Common myeloid progenitor, CD34-positive (primary cell): ENCODE measurements at places on chromosomes 6 and 20.

DNA sequence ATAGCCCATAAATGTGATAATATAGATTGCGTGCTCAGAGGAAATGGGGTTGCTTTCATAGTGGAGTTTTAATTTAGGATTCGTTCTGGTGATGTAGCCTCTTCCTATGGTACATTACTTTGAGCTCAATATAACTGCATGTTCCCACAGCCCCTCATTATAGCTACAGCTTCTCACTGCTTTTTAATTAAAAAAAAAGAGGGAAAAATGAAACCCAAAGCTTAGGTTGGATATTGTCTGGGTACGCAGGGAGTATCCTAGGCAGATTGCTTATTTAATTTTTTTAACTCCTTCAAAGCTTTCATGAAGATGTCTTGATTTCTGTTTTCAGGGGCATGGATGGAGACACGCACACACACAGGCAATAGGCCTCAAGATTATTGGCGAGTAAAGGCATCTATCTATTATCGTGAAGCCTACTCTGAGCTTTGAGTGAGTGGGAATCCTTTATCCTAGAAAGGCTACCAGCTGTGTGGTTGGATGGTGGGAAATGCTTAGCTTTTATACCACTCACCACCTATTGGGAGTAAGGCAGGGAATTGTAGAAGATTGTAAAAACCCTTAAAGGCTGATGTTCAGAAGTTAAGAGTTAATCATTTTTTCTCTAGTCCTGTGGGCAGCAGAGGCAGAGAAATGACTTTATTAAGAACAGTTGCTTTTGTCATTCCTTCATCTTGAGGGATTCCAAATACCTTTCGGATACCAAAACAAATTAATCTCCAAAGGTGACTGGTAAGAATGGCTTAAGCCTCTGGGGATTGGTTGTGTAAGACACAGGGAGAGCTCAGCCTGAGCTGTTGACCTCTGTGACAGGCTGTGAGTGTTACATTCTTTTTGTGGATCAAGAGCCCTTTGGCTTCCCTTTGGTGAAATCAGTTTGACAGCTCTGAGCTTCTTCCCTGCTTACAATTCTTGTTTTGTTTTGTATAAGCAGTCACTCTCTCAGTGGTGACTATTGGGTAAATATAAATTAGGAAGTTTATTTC is 33.4 kb downstream of the CTNNBL1 start:
- DNase-seq, result no peak

DNA sequence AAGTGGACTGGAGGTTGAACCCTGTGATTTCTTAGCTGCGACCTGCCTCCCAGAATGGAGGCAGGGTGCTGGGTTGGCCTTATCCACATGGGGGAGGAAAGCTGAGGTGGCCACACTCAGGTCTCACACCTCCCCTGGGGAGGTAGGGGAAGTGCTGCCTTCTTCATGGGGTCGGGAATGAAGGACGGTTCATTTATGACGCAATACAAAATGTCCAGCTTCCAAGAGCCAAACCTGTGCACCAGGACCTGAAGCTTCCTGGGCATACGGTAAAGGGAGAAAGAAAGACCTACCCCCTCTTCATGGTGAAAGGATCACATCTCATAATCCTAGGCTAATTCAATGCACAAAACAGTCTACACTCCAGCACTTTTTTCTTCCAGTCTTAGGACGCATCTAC is 150.6 kb upstream of the CDYL start:
- no peak for DNase-seq

DNA sequence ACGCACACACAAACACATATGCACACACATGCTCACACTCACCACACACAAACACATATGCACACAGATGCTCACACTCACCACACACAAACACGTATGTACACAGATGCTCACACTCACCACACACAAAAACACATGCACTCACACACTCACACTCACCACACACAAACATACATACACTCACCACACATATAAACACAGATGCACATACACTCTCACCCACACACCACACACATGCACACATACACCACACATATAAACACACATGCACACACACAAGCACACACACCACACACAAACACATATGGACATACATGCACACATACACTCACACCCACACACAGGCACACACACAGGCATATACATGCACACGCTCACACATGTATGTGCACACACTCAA is 112.3 kb downstream of the ERMARD start:
- DNase-seq, result no peak

DNA sequence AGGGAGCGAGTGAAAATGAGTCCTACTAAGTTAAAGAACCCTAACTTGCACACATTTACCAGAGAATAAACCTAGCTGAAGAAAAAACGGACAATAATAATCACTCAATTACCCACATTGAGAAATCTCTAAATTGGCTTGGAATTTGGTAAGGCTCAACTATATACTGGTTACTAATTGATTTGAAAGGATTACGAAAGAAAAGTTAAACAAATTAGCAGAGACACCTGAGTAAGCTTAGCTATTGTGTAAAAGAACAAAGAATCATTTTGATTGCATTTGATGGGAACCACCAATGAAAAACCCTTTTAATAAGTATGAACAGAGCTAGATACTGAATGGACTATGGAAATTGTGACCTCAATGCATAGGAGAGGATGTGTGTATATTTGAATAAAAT is 118.6 kb upstream of the ADGRF1 start:
- DNase-seq, result no peak

DNA sequence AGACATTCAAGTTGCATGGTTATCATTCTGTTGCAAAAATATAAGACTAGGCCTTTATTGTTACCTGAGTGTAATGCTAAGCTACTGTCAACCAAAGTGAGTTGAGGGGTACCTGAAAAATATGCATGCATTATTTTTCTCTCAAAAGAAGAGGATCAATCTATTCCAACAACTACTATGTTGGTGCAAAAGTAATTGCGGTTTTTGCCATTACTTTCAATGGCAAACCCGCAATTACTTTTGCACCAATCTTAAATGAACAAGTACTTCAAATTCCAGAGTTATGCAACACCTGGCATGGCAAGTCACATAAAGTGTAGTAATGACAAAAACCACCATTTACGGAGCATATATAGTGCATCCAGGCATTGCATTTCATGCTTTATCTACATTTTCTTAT is 307.0 kb upstream of the NOX3 start:
- no peak for DNase-seq

DNA sequence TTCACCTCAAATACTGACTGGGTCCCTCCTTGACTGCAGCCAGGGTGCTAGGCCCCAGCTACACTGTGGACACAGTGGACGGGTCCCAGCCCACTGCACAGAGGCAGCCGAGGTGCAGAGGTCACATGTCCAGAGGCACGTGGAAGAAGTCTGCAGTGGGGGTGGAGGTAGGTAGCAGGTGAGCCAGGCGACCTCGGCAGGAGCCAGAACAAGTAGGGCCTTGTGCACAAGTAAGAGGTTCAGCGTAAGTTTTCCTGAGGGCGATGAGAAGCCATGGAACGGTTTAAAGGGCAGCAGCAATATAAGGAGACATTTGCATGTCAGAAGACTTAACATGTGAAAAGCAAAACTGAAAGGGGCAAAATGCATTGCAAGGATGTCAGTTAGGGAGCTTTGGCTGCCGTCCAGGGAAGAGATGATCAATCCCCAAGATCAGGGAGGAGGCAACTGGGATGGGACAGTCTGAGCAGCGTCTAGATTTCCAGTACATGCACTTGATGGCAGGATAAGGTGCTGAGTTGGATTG is 49.7 kb upstream of the SNX9 start:
- no peak for DNase-seq

- no peak for DNase-seq
Observed at GRCh38 chr6:5237805-5238204, 22.9 kb downstream of the LYRM4 start.

DNA sequence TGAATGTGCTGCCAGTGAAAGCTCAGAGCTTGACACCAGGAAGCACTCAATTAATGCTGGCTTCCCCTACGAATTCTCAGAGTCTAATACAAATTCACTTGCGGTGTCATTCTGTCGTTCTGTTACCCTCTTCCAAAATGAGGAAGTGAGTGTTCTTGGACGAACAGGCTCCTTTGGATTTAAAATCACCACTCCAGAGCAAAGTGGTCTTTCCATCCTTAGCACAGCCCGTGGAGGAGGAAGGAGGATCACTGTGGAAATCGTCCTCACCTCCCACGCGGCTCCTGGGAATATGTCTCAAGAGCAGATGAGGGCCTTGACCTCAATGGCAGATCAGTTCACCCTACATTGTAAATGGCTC is 41.7 kb downstream of the RIOK1 start:
- DNase-seq, result peak; percentile 59

DNA sequence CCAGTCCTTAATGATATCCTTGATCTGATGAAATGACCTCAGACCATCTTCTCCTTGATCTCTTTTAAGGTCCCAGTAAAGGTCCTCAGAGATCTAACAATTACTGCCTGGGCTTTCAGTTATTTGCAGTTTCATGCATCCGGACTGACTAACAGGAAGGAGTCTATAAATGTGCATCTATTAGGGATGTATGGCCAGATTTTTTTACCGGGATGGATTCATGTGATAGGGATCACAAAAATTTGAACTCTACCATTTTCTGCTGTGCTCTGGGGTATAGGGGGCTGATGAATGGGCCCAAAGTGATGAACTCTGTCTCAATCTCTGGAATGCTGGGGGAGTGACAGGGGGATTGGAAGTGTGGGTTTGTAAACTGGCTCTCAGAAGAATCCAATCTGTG is 36.2 kb upstream of the SCUBE3 start:
- no peak for DNase-seq

- DNase-seq, result no peak
Observed at GRCh38 chr20:41649489-41649888, 31.3 kb upstream of the CHD6 start.

- DNase-seq, result no peak
Observed at GRCh38 chr20:21004386-21005076, 101.6 kb downstream of the LINC00237 start.

- DNase-seq, result no peak
Observed at GRCh38 chr20:24432046-24432442, 37.4 kb upstream of the SYNDIG1 start.

GRCh38 chr6:122184401-122184827 is 215.0 kb upstream of the HSF2 start:
- DNase-seq, result no peak

GRCh38 chr6:55474382-55474781 is 104.6 kb downstream of the HMGCLL1 start:
- DNase-seq, result no peak

DNA sequence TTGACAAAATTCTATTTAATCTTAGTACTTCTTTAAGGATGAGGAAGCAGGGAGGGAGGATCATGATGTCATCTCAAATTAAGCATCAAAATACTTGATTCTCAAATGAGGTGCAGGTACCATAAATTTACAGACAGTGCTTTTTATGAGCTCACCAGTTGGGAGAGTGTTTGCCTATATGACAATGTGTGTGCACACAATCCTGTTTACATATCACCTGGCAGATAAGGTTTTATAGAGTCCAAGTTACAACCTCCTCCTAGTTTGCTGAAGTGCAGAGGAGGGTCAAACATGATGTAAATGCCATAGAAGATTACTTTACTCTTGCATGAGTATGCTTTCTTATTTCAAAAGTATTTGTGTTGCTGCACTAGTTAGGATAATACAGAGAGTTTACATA is 6.4 kb downstream of the ATXN1 start:
- no peak for DNase-seq

DNA sequence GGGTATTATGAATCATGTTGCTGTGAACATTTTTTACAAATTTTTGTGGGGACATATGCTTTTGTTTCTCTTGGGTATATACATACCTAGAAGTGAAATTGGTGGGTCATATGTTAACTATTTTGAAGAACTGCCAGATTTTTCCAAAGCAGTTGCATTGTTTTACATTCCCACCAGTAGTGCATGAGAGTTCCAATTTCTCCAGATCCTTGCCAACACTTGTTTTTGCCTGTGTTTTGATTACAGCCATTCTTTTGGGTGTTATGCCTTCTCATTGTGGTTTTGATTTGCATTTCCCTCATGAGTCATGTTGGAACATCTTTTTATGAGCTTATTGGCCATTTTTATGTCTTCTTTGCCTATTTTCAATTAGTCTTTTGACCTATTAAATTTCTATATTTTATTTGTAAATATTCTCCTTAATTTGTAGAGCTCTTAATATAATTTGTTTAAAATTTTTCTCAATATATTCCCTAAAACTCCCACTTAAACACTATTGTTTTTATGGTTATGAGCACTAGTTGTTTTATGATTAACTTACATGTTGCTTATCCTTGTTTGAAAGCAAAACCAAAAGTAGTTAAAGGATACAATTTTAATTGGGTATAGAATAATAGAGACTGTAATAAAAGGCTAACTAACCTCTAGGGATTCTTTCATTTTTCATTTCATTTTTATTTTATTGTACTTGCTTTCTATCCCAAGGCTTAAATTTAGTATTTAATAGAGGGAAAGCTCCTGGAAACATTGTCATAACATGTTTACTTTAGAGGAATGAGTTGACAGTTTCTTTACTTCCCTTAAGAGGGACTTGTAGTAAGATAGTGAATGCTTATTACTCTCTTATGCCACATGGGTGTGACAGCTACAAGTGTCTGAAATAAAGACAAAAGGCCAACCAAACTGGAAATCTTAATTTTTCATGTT is 5.5 kb downstream of the UBR2 start:
- DNase-seq, result peak; percentile 86

DNA sequence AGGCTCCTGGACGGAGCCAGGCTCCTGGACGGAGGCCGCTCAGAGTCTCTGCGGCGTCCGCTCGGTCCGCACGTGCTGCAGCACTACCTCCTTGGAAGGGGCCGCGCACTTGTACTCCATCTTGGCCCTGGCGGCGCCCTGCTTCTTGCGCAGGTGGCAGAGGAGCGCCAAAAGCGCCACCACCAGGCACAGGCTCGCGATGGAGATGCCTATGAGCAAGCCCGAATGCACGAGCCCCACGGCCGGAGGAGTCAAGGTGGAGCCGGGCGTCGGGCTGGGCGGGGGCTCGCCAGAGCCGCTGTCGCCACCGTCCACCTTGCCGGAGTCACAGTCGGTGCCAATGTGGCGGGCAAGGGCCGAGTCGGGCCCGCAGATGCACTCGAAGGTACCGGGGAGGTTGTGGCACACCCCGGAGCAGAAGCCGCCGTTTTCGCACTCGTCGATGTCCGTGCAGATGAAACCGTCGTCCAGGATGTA is 1.7 kb downstream of the THBD start:
- peak; percentile 61 for DNase-seq

DNA sequence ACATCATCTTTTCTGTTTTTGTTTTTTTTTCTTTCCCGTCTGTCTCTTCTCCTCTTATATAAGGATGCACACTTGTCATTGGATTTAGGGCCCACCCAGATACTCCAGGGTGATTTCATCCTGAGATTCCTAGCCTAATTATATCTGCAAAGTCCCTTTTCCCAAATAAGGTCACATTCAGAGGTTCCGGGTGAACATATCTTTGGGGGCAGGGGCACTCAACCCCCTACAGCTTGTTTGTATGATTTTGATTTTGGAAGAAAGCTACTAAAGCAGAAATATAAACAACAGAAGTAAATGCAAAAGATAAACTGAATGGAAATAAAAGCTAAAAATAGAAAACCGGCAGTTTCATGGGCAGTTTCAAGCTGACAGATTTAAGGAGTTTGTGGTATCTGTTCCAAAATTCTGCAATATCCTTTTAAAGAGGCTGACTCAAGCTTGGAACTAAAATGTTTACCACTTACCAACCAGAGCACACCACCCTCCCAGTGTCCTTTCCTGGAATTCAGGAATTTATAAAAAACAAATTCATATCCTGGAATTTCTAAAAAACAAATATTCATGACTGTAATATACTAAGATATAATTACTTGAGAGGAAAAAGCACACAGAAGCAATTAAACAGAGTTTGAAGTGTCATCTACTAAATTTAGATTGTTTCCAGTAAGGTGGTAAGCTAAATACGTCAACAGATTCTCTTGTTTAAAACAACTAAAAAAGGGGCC is 100.0 kb upstream of the CARMIL1 start:
- no peak for DNase-seq
